ENCODE measurements at places on chromosomes 11 and 22.
A peak's percentile ranks its signal among the peaks of the same experiment; 100 is the strongest.

DNA sequence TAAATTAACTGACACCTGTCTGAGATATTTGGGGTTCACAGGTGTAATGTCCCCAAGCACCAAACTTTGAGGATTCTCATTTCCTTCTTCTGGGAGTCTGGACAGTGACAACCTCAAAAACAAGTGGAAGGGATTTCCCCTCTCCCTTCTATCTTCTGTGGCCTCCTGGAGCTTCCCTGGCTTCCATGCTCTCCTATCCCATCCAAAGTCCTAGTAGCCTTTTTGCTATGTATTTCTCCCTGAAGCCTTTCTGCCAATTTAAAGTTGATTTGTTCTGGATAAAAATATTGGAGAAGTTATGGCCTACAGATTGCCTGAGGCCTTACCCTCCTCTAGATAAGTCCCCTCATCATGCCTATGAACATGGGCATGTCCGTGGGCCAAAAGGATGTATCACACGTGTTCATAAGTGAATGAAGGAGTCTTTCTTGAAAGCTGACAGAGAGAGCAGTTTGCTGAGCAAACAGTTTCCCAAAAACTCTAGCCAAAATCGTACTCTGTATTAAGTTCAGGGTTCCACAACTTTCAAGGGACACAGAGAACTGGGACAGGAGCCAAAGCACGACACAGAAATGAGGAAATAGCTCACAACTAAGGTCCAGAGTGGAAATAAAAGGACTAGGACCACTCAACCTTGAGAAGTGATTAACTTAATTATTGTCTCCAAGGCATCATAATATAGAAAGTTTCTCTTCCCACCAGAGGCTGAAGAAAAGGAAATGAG lies 6.7 kb downstream of the HEPACAM start:
- DNase-seq = no peak

- DNase-seq = no peak
Observed at GRCh38 chr11:118878163-118878563, 5.5 kb upstream of the CXCR5 start.

- DNase-seq = no peak
Observed at GRCh38 chr11:112321501-112322172, 61.0 kb upstream of the PLET1 start.

DNA sequence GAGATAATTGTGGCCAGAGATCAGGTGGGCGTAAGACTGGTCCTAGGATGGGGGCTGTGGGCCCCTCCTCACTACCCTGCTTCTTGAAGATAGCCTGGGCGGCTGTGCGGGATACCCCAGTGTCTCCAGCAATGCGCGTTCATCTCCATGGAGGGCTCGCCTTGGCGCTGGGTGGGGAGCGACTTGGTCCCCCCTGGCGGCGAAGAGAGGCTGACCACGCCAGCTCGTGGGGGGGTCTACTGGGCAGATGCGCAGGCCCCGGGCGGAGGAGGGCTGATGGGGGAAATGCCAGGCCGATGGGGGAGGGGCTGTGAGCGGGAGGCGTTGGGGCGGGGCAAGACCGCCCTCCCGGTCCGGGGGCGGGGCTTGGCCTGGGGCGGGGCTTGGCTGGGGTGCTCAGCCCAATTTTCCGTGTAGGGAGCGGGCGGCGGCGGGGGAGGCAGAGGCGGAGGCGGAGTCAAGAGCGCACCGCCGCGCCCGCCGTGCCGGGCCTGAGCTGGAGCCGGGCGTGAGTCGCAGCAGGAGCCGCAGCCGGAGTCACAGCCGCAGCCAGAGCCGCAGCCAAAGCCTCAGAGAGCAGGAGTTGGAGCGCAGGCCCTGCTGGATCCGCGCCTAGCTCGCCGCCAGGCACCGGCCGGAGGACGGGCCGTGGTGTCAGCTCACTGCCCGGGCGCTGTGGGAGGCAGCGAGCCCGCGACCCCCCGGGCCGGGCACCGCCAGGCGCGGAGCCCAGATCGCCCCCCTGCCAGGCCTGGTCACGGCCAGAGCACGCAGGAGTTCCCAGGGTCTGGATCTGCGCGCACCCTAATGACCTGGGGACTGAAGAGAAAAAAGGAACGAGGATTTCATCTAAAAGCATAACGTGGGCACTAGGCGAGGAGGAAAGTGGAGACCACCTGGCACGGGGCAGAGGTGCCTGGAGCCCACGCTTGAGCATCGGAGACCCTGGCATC lies at the start of gene SLC35E4:
Gene SLC35E4, plus strand, starts transcription at position 509 of the 953 bp plus-strand sequence. CDS start 670 bp downstream, outside the sequence.
- peak; percentile 94 for DNase-seq

DNA sequence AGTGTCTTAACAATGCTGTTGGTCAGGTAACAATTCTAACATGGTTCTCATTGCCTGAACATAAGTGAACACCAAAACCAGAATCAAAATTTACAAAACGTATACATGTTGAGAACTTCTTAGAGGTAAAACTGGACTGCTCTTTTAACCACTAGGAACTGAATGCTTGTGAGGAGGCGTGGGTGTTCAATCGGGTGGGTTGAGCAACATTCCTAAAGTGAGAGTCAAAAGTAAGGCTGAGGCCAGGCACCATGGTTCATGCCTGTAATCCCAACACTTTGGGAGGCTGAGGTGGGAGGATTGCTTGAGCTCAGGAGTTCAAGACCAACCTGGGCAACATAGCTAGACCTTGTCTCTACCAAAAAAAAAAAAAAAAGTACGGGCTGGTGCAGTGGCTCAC lies 11.5 kb downstream of the PPME1 start:
- DNase-seq = no peak
